GM12892 (cell line): ENCODE measurements at places on chromosomes 16 and 17.

DNA sequence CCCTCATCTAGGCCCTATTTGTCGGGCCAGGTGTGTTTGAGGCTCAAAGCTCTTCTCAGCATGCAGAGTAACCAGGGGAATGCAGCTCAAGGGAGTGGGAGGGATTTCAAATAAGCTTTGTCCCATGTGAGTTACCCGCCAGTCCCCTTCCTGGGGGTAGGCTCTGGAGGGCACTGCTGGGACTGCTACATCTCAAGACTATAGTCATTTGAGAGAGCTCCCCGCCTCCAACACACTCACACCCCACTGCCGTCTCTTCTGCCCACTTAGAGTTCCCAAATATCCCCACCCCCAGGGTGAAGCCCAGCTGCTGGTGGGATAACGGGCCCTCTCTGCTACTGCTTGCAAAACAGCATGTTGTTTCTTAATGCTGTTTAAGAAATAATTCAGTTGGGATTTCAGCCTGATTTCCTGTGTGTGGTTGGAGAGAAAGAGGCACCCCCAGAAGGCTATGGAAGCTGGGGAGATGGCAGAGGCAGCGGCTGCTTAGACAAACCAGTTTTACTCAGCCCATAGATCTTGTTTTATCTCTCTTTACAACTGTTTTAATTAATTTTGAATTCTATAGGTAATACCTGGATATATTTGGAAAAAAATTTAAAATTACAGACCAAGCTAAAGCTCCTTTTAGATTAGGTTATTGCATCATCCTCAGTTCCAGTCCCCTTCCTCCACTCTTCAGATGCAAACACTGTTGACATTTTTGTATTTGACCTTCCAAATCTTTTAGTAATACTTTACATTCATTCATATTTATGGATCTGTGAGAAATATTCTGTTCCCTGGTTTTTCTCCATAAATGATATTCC, 4.1 kb upstream of the MPO start:
- no peak for DNase-seq

DNA sequence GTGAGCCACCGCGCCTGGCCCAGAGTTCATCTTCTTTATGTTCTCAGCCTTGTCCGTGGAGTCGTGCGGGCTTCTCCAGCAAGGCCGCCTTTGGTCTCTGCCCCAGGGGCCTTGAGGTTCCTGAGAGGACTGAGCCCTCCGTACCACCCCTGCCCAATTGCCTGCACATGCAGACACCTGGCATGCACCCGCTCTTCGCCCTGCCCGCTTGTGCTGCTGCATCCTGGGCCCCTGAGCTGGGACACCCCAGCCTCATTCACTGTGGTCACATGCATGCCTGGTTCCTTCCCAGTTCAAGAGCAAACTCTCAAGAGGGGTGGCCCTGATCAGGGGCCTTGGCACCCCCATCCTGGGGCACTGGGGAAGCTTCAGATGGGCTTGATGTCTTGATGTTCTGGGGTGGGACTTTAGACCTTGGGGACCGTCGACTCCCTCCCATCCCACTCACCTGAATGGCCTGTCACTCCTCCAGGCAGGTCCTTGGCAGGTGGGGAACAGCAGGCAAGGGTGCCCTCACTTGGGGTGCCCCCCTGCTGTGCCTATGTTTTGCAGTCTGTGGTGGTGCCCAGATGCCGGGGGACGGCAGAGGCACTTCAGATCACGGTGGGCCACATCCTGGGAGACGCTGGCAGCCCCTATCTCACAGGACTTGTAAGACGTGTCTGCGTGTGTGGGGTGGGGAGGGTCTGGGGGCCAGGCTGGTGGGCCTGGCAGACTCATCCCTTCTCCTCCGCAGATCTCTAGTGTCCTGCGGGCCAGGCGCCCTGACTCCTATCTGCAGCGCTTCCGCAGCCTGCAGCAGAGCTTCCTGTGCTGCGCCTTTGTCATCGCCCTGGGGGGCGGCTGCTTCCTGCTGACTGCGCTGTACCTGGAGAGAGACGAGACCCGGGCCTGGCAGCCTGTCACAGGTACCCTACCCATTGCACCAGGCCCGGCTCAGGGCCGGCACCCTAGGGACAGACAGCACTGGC, 12.7 kb upstream of the SPNS2 start:
- DNase-seq, result no peak

DNA sequence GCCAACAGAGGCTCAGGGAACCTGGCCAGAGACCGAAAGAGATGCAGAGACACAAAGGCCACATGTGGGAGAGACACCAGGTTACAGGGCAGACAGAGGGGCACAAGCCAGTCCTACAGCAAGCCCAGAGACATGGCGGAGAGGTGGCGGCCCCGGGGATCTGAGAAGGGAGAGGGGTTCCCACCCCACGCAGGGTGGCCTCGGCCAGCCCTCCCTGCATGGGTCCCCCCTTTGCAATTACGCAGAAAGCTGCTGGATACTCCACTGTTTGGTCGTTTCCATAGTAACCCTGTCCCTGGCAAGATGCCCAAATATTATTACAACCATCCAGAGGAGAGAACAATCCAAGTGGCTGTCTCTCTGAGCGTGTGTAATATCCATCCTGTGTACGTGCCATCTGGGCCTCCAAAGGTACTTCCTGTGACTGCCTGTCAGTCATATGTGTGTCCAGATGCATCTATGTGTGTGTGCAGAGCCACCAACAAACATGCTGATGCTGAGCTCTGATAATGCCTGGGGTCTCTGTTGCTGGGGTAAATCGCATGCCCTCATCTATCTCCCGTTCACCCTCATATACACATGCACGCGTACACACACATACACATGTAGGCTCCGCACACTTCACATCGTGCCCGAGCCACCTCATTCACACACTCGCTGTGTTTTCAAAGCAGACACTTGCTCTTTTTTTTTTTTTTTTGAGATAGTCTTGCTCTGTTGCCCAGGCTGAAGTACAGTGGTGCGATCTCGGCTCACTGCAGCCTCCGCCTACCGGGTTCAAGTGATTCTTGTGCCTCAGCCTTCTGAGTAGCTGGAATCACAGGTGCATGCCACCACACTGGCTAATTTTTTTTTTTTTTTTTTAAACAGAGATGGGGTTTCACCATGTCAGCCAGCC, 5.5 kb downstream of the PCGF2 start:
- no peak for DNase-seq

DNA sequence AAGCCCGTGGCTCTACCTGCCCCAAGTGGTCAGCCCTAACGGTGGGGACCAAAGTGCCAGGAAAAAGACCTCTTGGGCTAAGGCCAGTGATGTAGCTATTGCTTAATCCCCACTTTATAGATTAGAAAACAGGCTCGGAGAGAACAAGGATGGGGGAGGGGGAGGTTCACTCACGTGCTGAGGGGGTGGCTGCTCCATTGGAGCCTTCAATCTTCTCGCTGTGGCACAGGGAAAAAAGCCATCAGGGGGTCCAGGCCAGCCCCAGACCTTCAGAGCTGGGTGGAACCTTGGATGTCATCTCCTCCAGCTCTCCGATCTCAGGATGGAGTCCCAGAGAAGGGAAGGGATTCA, 45.9 kb downstream of the SRCIN1 start:
- DNase-seq, result no peak

GRCh38 chr17:56638591-56639051, 45.1 kb downstream of the NOG start:
- no peak for DNase-seq

DNA sequence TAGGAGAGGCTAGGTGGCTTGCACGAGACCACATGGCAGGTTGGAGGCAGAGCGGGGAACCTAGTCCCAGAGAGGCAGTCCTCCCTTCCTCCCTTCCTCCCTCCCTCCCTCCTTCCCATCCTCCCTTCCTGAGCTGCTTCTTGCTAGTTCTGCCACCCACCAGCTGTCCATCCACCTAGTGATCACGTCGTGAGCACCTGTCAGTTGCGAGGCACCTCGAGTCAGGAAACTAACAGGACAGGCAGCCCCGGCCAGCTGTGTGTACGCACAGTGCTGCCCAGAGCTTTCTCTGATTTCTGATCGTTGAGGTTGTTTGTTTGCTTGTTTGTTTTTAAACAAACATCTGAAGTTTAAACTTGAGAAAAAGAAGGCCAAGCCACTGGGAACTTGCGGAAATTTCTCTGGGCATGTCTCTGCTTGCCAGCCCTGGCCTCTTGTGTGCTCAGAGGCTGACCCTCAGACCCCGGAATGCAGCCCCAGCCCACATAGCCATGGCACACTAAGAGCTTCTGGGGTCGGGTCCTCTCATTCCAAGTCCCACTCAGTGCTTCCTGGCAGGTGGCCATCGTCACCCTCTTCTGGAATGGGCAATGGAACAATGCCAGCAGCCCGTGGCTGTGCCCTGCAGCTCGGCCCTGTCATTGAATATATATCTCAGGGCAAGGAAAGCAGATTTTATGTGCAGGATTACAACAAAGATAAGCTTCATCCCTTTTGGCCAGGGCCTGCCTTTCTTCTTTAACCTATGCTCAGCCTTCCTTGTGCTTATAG, 174.0 kb downstream of the KATNIP start:
- DNase-seq, result no peak

GRCh38 chr17:27153005-27153404, 140.9 kb upstream of the WSB1 start:
- no peak for DNase-seq

DNA sequence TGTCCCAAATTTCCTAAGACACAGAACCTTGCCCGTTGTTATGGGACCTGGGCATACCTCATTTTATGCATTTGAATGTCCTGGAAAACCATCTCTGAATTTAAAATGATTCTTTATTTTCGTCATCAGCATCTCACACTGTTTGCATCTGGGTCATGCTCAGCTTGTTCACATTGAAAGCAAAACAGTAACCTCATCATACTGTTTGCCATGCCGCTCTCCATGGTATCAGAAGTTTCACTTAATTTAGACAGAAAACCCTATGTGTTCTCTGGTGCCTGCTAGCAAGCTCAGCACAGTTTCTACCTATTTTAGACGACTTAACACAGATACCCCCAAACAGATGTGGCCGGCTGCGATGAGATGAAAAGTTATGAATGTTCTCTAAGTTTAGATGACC, 292.1 kb downstream of the SNX29 start:
- DNase-seq, result no peak

GRCh38 chr17:76811834-76812233, 56.4 kb upstream of the MGAT5B start:
- no peak for DNase-seq

GRCh38 chr16:47571049-47571448, 109.9 kb downstream of the PHKB start:
- DNase-seq, result no peak

DNA sequence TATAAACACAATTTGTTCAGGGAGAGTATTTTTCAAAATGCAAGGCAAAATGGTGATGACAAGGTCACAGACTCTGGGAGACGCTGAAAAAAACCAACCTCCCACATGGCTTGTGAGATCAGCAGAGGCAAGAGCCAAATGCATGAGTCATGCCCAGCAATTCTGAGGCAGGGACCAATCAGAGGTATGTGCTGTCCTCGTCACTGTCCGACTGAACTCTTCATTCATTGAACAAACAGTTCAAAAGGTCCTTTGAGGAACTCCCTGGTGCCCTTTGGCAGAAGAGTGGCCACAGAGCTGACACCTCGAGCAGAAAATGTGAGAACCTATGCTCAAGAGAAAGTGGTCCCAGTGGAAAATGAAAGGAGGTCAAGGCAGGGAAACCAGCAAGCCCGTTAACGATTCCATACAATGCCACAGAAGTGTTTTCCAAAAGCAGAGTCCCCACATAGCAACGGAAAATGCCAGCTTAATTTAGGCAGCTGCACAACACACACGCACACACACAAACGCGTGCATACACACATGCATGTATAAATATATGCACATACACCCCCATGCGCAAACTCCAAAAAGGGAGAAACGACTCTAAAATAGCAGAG, 50.9 kb downstream of the CDH11 start:
- DNase-seq, result no peak

- DNase-seq, result no peak
Observed at GRCh38 chr17:15301845-15302244, 36.7 kb upstream of the PMP22 start.

DNA sequence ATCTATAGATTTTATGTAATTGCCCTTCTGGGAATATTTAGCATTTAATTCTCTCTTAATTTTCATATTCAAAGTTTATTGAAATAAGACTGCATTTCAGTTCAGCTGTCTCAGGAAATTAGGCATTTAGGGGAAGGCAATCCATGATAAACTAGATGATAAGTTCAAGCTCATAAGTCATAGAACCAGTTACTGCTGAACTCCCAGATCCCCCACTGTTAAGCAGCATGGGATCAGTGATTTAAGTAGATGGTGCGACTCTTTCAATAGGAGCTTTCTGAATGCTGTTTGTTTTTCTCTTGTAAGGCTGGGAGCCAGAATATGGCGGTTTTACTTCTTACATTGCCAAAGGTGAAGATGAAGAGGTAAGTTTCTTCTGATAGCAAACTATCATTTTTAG, 23.8 kb downstream of the OGFOD1 start:
- no peak for DNase-seq
